ENCODE measurements at places on chromosomes 5 and 9.

DNA sequence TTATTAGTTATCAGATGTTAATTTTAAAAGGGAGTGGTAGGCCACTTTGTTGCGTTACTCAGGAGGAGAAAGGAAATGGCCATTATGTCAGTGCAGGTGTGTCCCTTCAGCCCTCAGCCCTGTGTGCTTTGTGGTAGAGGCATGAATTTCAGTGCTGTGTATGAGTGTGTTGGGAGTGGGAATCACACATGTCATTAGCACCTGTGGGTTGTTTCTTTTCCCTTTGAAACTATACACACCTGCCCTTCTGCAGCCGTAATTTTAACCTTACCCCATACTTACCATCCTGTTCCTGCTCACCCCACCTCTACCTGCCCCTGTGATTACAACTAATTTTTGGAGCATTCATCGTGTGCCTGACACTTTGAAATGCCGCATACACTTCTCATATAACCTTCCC is 156.4 kb downstream of the ARHGAP26 start:
- DNase-seq = no peak

- no peak for DNase-seq
These were observed 2.2 kb downstream of the HSD17B3 start for GRCh38 chr9:96299823-96300222.

GRCh38 chr9:132351404-132352045 is 3.3 kb downstream of the SETX start:
- DNase-seq = no peak

DNA sequence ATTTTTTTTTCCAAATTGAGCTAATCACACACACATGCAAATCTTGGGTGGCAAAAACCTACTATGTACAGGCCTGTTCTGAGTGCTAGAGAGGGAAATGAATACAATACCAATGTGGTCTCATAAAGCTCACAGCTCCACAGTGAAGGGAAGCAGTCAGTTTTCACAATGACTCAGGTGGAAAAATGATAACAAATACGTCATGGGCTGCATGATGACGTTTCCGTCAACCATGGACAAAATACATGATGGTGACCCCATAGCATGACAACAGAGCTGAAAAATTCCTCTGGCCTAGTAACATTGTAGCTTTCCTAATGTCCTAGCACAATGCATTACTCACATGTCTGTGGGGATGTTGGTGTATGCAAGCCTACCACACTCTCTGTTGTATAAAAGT is 252.5 kb downstream of the TRIM32 start:
- DNase-seq = no peak

GRCh38 chr5:60178101-60178500 is 284.6 kb upstream of the PDE4D start:
- DNase-seq = no peak

DNA sequence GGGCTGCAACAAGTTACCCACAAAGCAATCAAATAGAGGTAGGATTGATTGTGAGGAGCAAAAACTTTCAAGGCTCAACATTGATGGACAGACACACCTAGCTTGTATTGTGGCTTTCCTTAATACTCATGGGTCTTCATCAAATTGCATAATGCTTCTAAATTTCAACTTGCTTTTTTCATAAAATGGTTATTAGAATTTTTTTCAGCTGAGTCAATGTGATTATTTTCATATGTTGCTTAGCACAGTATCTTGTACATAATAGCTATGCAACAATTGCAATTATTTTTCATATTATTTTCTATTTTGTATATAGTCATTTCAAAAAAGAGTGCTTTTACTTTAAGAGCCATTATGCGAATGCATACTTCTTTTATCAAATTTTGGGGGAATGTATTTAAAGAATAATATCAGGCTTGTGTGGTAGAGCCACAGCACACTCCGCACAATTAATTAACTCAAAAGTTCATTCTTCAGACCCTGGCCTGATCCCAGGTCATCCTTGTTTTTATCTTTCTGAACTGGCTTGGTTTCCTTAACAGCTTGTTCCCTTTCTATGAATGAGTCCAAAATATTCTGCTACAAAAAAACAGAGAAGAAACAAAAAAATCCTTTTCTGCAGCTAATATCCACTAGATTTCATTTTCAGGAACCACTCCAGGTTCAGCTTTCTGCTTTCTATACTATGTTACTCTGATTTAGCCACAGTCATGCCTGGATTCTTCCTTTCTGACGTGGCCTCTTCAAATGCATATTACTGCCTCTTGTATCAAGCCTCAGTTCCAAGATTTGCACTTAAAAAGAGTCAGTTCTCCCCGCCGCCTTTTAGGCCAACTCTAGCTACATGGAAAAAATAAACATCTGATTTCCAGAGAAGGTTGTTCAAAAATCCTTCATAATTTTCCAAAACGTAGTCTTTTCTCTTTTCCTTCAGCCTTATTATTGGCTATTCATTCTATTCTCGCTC is 45.3 kb upstream of the CDH9 start:
- DNase-seq = no peak

GRCh38 chr5:42993516-42994245 is 46.4 kb downstream of the ANXA2R start:
- DNase-seq = peak; percentile 55

GRCh38 chr9:127865645-127866464 is 11.4 kb upstream of the ENG start:
- no peak for DNase-seq

GRCh38 chr5:9775339-9775738 is 145.2 kb upstream of the TAS2R1 start:
- no peak for DNase-seq

DNA sequence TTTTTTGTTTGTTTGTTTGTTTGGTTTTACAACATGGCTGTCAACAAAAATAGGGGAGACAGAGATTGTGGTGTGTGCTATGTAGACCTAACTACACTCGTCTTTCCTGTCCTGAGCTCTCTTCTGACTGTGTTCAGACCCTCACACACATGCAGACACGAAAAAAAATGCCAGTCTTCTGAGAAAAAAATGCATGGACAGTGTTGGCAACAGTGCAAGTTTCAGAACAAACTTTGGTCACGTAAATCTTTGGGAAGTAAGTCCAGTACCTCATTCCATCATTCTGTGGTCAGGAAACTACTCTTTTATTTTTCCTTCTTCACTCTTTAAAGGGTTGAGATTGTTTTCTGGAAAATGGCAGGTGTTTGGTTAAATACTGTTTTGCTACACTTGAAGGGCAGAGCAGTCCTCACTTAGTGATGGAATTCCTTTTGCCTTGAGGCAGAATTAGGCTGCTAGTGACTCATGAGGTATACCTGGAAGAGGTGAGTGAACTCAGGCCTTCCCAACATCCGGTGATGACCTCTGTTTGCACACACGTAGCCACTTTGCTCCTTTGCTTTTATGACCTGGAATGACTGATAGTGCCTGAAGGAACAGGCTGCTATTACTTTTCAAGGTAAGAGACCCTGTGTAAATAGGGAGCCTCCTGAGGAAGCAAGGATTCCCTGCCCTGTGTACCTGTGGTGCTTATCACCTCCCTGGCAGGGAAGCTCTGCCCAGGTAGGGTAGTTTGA is 81.6 kb upstream of the TNFAIP8 start:
- DNase-seq = no peak

DNA sequence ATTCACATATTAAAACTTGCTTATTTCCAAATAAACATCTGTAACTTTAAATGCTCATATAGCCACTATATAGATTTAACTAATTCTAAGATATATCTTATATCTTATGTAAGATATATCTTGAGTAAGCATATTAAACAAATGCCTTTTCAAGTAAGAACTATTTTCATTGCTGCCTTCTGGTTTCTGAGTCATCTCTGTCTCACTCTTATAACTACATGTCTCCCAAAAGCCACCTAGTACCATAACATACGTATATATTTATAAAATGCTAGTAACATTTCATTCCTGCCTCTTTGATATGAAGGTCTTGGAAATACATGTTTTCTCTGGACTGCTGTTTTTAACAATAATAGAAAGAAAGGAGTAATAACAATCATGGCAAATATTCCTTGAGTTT is 429.5 kb downstream of the DTWD2 start:
- no peak for DNase-seq

DNA sequence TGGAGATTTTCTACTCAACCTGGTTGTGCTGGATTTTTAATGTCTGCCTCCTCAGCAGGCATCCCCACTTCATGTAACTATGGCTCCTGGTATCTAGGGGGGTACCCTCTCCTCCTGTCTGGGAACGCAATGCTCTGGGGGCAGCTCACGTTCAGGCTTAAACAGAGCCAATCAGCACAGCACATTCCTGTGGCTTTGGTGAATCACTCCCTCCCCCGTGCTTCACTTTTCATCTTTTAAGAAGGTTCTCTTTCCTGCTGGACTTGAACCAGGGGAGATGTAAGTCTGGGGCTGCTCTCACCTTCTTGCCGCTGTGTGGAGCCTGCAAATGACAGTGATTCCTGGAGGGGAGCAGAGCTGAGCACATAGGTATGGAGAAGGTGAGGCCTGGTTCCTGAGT is 101.2 kb downstream of the MSX2 start:
- no peak for DNase-seq

GRCh38 chr5:31976169-31976568 is 197.9 kb downstream of the GOLPH3 start:
- DNase-seq = no peak

GRCh38 chr5:149603210-149603609 is 21.9 kb downstream of the ARHGEF37 start:
- no peak for DNase-seq

DNA sequence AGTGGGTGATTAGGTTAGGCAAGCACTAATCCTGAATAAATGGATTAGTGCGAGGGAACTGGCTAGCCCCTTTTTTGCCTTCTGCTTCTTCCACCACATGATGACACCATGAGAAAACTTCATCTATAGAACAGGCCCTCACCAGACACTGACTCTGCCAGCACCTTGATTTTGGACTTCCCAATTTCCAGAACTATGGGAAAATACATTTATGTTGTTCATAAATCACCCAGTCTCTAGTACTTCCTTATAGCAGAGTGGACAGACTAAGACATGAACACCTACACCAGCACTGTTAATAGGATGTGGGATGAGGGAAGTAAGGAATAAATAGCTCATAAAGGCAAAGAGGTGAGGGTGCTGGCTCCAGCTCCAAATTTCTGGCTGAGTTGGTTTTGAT is 1.4 kb downstream of the ZNF622 start:
- no peak for DNase-seq

GRCh38 chr5:133325864-133326263 is 274.1 kb downstream of the HSPA4 start:
- no peak for DNase-seq

DNA sequence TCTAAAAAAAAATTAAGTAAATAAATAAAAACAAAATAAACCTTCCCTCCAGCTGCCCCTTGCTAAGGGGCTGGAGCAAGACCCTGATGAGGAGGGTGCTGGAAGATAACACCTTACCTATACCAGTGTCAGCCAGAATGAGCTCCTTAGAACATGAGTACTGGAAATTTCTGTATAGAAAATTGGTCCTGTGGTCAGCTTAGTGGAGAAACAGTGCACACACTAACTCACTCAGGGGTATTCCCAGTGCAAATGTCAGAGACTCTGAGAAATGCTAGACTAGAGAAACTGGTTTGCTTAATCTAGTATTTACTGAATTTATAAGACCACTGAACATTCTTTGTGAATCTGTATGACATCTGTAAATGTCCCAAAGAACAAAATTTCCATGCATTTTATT is 62.1 kb upstream of the CTXN3 start:
- DNase-seq = no peak

GRCh38 chr9:123191680-123192079 is 76.7 kb downstream of the STRBP start:
- DNase-seq = no peak

- no peak for DNase-seq
These were observed 3.6 kb downstream of the PSMD5 start for GRCh38 chr9:120839146-120839545.

DNA sequence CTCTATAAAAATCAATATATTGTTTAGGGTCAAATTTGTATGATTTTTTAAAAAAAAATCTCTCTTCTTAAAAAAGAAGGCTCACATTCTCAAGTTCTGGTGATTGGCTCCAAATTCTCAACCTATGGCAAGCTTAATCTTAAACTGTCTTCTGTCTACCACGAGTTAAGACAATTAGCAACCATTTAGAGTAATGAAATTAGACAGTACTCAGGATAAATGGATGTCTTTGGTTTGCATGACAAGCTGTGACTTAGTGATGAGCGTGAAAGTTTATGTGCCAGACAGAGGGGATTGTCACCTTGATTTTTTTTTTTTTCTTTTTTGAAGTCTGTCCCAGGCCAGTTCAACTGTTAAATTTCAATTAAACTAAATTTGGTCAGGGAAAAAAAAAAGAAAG is 1632.3 kb downstream of the MAT2B start:
- DNase-seq = no peak

DNA sequence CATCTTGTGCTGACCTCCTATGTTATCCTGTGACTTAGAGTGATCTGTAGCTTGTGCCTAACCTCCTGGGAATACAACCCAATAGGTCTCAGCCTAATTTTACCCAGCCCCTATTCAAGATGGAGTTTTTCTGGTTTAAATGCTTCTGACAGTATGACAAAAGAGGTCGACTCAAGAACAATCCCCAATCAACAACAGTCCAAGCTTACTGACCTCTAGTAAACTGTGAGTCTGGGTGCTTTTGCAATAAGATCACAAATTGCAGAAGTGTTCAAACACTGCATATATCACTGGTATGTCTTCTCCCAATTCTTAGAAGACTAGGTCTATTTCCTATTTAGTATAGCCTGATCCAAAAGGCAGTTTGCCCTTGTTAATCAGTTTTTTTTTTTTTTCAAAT is 323.5 kb upstream of the PTGER4 start:
- DNase-seq = no peak

DNA sequence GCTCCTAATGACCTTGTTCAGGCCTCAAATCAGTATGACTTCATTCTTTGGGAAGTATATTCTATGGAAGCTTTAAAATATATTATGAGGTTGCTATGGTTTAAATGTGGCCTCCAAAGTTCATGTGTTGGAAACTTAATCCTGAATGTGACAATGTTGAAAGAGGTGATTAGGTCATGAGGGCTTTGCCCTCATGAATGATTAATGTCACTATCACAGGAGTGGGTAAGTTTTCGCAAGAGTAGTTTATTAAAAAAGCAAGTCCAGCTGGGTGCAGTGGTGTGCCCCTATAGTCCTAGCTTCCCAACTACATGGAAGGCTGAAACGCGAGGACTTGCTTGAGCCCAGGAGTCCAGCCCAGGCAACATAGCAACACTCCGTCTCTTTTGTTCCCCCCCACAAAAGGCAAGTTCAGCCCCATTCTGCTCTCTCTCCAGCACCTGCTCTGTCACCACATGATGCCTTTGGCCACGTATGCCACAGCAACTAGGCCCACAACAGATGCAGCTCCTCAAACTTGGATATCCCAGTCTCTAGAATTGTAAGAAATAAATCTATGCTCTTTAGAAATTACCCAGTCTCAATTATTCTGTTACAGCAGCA is 105.3 kb downstream of the SIL1 start:
- DNase-seq = no peak

- DNase-seq = no peak
These were observed 255.1 kb downstream of the MAST4 start for GRCh38 chr5:66851306-66851705.

- no peak for DNase-seq
These were observed 1.1 kb upstream of the GNA14 start for GRCh38 chr9:77649109-77649812.

GRCh38 chr5:173327948-173328843 is at the start of gene STC2:
Gene STC2, minus strand, starts transcription at chr5:173328414. Its CDS starts 221 bp downstream, at chr5:173328193.
- no peak for DNase-seq

- DNase-seq = no peak
These were observed 48.8 kb upstream of the SLC25A51 start for GRCh38 chr9:37952731-37953130.

All from stimulated activated naive CD4-positive, alpha-beta T cell treated with Interleukin-2 at 50 U/mL for 16 hours (primary cell).